ENCODE measurements at places on chromosomes 6 and 20.
A peak's percentile ranks its signal among the peaks of the same experiment; 100 is the strongest.

- no peak for DNase-seq
Observed at GRCh38 chr6:95676011-95676628, 98.8 kb downstream of the MANEA start.

GRCh38 chr6:43097502-43097901 is 21.4 kb downstream of the PTK7 start:
- no peak for DNase-seq

DNA sequence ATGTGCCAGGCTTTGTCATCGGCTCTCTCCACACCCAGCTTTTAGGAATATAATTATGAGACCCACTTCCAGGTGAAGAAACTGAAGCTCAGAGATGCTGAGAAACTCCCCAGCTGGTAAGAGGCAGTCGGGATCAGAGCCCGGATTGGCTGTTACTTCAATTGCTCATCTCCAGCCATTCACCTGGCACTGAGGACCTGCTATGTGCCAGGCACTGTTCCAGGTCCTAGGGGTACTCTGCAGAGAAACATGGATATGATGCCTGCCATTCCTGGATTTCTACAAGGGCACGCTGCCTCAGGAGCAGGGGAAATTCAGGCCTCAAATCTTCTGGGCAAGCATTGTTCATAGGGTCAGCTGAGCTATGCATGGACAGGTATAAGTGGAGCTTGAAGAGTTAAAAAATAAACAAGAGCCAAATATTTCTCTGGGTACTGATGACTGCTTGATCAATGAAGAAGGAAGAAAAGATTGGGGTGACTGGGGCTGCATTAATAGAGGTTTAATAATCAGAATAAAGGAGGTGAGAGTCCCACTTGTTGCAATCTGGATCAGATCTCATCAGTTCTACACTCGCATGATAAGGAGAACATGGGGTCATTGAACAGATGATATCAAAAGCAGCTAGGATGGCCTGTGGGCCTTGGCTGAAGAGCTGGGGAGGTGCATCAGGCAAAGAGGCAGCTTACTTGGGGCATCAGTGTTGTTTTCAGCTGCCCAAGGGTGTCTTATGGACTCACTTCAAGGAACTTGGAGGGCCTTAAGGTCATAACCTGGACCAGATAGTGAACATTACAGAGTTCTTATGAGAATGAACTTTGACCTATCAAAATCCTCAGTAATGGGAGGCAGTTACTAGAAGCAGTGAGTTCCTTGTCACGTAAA is 80.9 kb upstream of the TOX2 start:
- no peak for DNase-seq

GRCh38 chr20:51767867-51768758 is at the start of gene ATP9A:
Gene ATP9A (minus strand): TSS chr20:51768390. CDS start chr20:51768369, 21 bp downstream.
- DNase-seq, result no peak

GRCh38 chr20:577167-577791 is 32.8 kb downstream of the TCF15 start:
- DNase-seq, result peak; percentile 29

DNA sequence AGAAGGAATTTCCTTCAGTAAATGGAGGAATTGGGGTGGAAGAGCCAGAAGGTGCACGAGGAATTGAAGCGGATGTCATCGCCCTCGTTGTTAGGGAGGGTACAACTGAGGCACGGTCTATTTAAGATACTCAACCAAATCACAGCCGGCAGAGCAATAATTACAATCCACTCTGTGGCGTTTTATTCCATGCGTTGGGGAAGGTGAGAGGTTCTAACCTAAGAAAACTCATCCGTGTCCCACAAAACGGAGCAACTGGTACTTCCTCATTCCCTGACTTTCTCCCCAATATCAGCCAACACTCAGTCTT is 802 bp upstream of the RRBP1 start:
- peak; percentile 7 for DNase-seq

- DNase-seq, result peak; percentile 10
Observed at GRCh38 chr6:251920-252319, 40.4 kb upstream of the DUSP22 start.

- no peak for DNase-seq
Observed at GRCh38 chr6:164099269-164099865, 684.8 kb downstream of the QKI start.

- peak; percentile 41 for DNase-seq
Observed at GRCh38 chr20:44601801-44602204, 19.4 kb downstream of the PKIG start.
